Occipital lobe (tissue), 3 donors: ENCODE measurements at places on chromosomes 5 and 9. TPM values are rescaled to one million over a fixed set of nuclear protein-coding genes. Genes with fewer than 3 reads are reported as not detected.

DNA sequence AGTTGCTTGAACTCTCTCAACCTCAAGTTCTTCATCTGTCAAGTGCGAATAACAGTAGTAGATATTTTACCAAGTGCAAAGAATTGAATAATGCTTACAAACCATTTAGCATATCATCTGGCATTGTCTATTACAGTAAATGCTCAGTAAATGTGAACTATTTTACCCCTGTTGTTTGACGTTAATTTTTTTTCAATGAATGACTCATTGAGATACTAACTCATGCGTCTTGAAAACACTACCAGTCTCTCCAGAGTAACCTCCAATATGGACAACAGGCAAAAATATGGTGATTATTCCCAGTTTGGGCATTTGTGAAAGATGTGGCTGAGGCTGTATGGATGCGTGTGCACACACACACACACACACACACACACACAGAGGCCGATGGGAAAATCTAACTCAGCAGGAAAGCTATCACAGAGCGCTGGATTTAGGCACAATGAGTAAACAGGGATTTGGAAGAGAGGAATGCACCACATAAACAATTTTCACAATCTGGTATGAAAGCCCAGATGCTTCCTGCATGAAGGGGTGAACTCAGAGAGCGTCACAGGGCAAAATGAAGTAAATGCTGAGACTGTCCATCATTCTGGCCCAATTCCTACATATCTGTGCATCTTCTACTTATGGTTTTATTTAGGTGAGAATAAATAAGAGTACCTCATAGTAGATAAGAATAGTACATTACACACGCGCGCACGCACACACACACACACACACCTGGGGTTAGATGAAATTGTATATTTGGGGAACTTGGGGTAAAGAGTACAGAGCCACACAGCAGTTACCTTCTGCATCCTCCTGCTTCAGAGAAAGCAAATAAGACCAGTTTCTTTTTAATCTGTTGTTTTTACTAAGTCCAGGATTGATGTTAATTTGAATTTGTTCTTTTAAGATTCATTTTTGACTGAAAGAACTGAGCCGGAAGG, 128.7 kb downstream of the PALM2AKAP2 start:
- no peak for DNase-seq

CNTNAP3 gene
- 120 TPM for total RNA-seq

HTR1A gene
- total RNA-seq, result 18.2 TPM

DNA sequence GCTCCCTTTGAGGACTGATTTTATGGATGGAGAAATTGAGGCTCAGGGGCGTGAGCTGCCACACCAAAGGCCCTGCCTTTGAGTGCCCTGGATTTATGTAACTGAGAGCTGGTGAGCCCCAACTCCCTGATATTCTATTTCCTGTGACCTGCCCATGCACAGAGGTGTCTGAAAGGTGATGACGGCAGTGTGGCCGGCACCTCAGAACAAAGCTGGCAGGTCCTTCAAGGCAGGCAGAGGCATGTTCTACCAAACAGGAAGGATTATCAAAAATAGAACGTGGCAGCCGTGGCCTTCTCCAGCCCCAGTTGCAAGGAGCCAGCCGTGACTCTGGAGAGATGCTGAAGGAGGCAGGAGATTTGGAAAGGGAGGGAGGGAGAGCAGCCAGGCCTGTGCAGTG, 36.2 kb downstream of the INSYN2B start:
- no peak for DNase-seq

GRCh38 chr9:33225319-33226147, 14.4 kb upstream of the SPINK4 start:
- peak; percentile 25 for DNase-seq

DNA sequence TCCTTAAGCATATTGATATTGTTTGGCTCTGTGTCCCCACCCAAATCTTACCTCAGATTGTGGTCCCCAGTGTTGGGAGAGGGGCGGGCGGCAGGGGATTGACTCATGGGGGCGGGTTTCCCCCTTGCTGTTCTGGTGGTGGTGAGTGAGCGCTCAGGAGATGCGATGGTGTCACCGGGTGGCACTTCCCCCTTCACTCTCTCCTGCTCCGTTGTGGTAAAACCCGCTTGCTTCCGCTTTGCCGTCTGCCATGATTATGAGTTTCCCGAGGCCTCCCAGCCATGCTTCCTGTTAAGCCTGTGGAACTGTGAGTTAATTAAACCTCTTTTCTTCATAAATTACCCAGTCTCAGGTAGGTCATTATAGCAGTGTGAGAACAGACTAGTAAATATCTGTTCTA, 229.1 kb downstream of the IRX2 start:
- DNase-seq, result no peak

C9 gene
- not detected for total RNA-seq

GRCh38 chr9:129907201-129907600, 71.9 kb downstream of the USP20 start:
- DNase-seq, result no peak

MCCC2 gene
- 20.7 TPM for total RNA-seq

DNA sequence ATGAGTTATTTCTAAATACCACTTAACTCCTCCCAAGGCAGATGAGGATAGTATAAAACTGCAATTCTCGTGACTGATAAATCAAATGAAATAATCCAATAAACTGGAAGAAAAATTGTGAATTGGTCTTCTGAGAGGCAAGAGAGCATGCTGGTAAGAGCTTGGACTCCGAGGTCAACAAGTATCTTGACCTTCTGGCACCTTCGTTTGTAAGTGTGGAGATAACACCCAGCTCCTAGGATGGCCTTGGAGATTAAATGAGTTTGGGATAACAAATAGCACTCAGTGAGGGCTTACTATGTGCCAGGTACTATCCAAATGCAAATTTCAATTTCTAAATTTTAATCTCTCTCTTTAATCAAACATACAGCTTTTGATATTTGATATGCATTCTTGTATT, 866.3 kb upstream of the WWC1 start:
- no peak for DNase-seq

- DNase-seq, result no peak
These were observed 17.5 kb upstream of the PHF19 start for GRCh38 chr9:120894321-120895148.

TXNDC8 gene
- total RNA-seq, result not detected
